ENCODE measurements at places on chromosomes 6 and 20. TPM values are rescaled to one million over a fixed set of nuclear protein-coding genes. Genes with fewer than 3 reads are reported as not detected.

CST7 gene
- polyA plus RNA-seq: not detected

PLCG1 gene
- polyA plus RNA-seq: 2.5 TPM

WFDC9 gene
- not detected for polyA plus RNA-seq

GJA1 gene
- polyA plus RNA-seq: 41.6 TPM

LY6G5C gene
- 2.4 TPM for polyA plus RNA-seq

FNDC11 gene
- not detected for polyA plus RNA-seq

TMEM244 gene
- polyA plus RNA-seq: not detected

ADRM1 gene
- 16.3 TPM for polyA plus RNA-seq

DEFB132 gene
- polyA plus RNA-seq: not detected

PKIB gene
- 177 TPM for polyA plus RNA-seq
